NCI-H2081 treated with DMSO at 0.1 percent for 48 hours (cell line): ENCODE measurements at places on chromosomes 6 and 20.

- no peak for DNase-seq
These were observed 5.7 kb downstream of the SPEF1 start for GRCh38 chr20:3775457-3776108.

- no peak for DNase-seq
These were observed 187.8 kb upstream of the LRFN2 start for GRCh38 chr6:40774932-40775331.

GRCh38 chr6:34934516-34934915, 45.5 kb downstream of the ANKS1A start:
- no peak for DNase-seq

- DNase-seq, result no peak
These were observed 9.6 kb upstream of the C6orf132 start for GRCh38 chr6:42152024-42152423.

GRCh38 chr20:31485450-31486339, 10.6 kb downstream of the REM1 start:
- no peak for DNase-seq

- no peak for DNase-seq
These were observed 137.2 kb upstream of the INSM1 start for GRCh38 chr20:20230741-20231140.

DNA sequence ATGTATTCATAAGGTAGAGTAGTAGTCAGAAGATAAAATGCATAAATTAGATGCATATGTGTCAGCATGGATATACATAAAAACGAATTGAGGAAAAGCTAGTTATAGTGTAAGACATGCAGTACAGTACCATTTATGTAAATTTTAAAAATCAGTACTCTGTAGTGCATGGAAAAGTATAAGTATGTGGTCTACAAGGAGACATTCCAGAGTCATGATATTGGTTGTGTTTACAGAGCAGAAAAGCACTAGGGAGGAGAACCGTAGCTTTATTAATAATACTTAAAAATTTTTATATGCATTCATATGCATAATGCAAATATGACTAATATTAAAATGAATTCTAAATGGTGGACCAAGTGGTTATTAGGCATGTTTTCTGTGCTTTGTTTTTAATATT, 220.0 kb downstream of the ZFAND3 start:
- DNase-seq, result no peak
